Epithelial cell of proximal tubule (primary cell): ENCODE measurements at places on chromosomes 4 and X.

- DNase-seq = no peak
These were observed 32.4 kb downstream of the IGFBP7 start for GRCh38 chr4:57077550-57078343.

- no peak for DNase-seq
These were observed 26.9 kb upstream of the HPSE start for GRCh38 chr4:83361416-83362103.

- no peak for DNase-seq
These were observed 57.2 kb upstream of the HS3ST1 start for GRCh38 chr4:11485926-11486325.

GRCh38 chrX:97374266-97374665, 490.6 kb downstream of the RPA4 start:
- no peak for DNase-seq

DNA sequence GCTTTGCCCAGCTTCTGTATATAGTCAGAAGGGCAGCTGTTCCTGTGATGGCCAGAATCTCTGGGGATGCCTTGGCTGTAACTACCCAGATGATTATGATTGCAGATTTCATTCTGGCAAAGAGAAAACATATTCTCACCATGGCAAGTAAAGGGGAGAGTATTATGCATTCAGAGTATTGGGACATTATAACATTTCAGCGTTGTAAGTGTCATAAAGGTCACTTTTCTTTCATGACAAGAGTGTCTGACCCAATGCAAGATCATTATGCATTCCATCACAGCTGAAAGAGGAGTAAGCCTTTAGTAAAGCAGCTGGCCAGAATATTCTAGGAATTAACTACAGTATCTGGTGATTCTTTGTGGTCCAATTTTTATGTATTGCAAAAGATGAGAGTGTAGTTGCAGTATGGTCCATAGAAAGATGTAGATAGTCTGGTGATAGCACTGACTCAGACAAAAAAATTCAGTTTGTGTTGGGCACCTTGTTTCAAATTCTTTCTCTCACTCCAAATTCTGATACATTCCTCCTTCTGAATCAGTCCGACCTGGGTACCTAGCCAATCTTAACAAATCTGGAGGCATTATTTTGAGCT, 2366.3 kb downstream of the PCDH7 start:
- DNase-seq = no peak
